ENCODE measurements at places on chromosomes 3 and 15.

- DNase-seq = no peak
Measured at GRCh38 chr15:89928421-89928820, 15.7 kb upstream of the ARPIN start.

- DNase-seq = no peak
Measured at GRCh38 chr3:133477487-133477886, 77.6 kb downstream of the BFSP2 start.

GRCh38 chr3:74469151-74469550 lies 145.3 kb downstream of the CNTN3 start:
- DNase-seq = no peak

- no peak for DNase-seq
Measured at GRCh38 chr15:79171320-79172031, 80.9 kb upstream of the RASGRF1 start.

- DNase-seq = no peak
Measured at GRCh38 chr3:168091302-168091858, 4.3 kb downstream of the GOLIM4 start.

DNA sequence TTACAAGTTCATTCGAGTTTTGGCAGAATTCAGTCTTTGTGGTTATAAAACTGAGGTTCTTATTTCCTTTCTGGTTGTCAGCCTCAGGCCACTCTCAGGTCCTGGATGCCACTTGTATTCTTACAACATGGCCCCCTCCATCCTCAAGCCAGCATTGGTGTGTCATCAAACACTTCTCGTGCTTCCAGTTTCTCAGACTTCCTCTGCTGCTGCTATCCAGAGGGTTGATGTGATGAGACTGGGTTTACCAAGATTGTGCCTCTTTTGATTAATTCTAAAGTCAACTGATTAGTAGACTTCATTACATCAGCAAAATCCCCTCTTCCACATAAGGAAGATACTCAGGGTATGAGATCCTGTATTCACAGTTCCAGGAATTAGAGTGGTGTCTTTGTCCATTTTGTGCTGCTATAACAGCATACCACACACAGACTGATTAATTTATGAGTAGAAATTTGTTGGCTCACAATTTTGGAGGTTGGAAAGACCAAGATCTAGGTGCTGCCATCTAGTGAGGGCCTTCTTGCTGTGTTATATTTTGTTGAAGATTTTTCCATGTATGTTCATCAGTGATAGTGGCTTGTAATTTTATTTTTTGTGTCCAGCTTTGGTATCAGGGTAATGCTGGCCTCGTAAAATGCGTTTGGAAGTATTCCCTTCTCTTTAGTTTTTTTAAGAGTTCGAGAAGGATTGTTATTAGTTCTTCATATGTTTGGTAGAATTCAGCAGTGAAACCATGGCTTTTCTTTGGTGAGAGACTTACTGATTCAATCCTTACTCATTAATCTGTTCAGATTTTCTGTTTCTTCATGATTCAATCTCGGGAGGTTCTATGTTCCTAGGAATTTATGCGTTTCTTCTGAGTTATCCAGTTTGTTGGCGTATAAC lies 11.1 kb downstream of the LRCH3 start:
- DNase-seq = peak; percentile 57

GRCh38 chr15:34366271-34367065 lies 528 bp downstream of the LPCAT4 start:
- DNase-seq = peak; percentile 69

DNA sequence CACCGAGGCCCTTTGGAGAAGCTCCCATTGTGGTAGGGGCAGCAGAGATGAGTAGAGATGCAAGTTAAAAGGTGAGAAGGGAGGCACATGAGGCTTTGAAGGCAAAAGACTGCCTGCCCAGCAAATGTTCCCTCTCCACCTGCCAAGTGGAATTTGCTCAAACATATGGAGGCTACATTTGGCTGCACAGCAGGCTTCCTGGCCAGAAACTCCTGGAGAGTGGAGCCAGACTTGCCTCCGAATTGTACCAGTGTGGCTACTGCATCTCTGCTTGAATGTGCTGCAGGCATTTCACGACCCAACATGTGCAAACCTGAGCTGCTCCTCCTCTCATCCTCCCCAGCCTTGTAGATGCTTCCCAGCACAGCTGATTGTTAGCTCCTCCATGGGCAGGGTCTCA lies 229.2 kb downstream of the ZNF621 start:
- no peak for DNase-seq
